ENCODE measurements at places on chromosomes 4 and X.

GRCh38 chrX:150696866-150697265 lies 3.7 kb downstream of the MTMR1 start:
- no peak for DNase-seq

GRCh38 chrX:44744799-44745198 lies 99.0 kb upstream of the DUSP21 start:
- no peak for DNase-seq

DNA sequence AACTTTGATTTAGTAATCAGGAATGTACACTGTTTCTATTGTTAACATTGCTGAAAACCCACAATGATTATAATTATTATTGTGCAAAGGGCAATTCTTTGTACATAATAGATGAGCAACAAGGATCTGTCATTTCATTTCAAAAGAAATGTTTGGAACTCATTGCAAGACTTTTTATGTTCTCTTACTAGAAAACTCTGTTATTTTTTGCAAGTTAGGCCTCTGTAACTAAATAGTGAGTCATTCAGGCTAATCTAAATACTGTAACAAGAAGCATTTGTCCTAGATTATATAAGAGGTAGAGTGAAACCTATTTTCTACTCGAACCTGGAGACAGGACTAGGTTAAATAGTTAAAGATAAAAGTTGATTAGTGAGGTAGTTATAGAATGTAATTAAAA lies 93.2 kb upstream of the FAM47B start:
- peak; percentile 57 for DNase-seq

GRCh38 chrX:154840856-154841255 lies 6.4 kb upstream of the SMIM9 start:
- DNase-seq = peak; percentile 67

- no peak for DNase-seq
These were observed 381.0 kb upstream of the BOD1L1 start for GRCh38 chr4:14008494-14008893.

GRCh38 chr4:80145739-80146138 lies 51.6 kb upstream of the PRDM8 start:
- DNase-seq = no peak

GRCh38 chr4:179486570-179487335 lies 2044.5 kb upstream of the AGA start:
- DNase-seq = no peak

DNA sequence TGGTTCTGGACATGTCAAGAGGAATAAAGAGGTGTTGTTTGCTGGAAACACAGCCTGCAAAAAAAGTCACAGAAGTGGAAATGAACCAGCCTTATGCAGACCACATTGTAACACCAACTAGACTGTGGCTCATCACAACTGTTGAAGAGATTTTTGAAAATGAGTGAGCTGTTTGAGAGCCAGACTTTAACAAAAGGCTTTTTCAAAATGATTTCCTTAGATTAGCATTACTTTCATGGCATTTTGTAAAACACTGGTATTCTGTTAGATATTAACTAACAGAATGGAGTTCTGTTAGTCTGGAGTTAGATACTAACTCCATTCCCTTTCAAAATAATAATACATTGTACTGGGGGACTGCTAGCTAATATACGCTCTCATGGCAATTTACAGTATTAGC lies 60.6 kb upstream of the GABRA2 start:
- no peak for DNase-seq

- peak; percentile 0 for DNase-seq
These were observed 16.3 kb upstream of the DRD5 start for GRCh38 chr4:9765091-9765490.

- DNase-seq = peak; percentile 50
These were observed 190.3 kb upstream of the NR3C2 start for GRCh38 chr4:148632476-148632875.

- DNase-seq = no peak
These were observed 68.7 kb upstream of the GUCY1A1 start for GRCh38 chr4:155597933-155598451.

DNA sequence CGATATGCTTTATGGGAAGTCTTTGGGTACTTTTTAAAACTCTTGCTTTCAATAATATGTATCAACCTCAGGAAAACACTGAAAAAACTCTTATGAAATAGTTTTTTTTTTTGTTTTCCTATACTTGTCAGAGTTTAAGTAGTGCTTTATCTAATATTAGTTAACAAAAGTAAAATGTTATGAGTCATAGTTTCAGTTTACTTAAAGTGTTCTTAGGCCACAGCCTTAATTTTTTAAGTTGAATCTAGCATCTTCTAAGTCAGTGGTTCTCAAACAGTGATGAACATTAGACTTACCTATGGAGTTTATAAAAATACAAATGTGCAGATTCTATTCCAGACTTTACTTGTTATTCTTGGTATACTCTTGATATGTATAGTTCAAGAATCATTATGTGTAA lies 26.3 kb upstream of the ADGRL3 start:
- no peak for DNase-seq

DNA sequence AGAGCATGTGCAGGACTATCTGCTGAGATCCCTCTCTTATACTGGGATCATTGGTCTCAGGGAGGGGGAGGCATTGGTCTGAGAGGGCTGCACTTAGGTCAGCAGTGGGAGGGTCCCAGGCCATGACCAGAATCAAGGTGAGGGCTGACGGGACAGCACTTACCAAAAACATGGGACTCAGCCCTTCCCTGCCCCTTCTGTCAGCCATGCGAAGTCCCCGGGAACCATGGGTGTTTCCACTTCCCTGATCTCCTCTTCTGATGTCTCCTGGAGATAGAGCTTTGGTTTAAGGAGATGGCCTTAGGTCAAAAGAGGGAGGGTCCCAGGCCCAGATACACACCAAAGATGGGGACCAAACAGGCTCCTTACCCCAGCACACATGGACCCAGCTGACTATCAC lies 12.9 kb upstream of the HSFX1 start:
- no peak for DNase-seq

DNA sequence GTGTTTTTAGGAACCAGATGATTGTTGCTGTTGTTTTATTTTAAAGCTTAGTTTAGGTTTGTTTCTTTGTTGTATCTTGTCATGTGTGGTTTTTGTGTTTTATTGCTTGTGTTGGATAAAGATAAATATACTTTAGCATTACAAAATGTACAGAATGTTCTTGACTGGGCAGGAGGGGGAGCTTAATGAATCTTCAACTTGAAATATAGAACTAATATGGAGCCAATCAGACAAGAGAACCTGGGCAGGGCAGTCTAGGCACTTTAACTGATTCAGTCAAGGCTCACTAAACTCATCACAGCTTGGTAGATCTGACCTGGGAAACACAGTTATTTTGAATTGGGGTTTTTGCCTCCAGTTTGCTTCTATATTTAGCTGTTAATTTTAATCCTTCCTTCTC lies 304.2 kb downstream of the ARHGAP24 start:
- DNase-seq = peak; percentile 80

DNA sequence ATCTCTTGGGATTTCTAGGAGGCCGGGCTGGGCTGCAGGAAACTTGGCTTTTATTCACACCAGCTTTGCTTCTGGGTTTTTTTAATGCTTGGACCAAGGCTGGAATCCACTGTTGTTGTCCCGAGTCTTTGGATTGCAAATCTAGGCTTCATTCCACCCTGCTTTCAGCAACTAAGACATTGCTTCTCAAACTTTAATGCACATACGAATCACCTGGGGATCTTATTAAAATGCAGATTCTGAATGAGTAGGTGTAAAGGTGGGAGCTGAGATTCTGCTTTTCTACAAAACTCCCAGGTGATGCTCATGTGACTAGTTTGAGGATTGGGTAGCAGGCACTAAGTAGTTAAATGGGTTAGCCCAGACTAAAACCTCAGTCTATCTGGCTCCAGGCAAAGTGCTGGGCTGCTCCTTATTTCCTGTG lies 39.2 kb upstream of the GPC4 start:
- no peak for DNase-seq

GRCh38 chr4:22091352-22091717 lies 142.8 kb upstream of the KCNIP4 start:
- peak; percentile 9 for DNase-seq

DNA sequence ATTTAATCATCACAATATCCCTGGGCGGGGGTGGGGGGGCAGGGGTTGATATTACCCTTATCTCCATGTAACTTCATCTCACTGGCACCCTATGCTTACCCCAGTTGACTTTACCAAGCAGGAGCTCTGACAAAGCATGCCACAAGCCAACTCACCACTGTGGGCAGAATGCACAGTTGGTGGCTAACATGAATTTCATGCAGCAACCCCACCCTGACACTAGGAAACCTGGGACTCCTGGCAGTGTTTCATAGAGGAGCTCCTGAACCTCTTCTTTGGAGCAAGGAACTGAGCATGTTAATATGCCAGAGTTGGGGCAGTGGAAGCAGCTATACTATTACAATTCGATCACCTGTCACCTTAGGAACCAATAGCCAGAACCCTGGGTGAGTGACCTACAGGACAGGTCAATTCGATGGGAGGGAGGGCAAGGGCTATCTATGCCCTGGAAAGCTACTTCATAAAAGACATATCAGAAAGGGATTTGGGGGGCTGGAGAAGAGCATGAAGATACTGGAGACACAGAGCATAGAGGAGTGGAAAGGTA lies 97.2 kb upstream of the ACSL4 start:
- no peak for DNase-seq

GRCh38 chrX:135944486-135944885 lies 29.3 kb downstream of the MMGT1 start:
- DNase-seq = no peak
